ENCODE measurements at places on chromosomes 16 and 17.

GRCh38 chr17:12081720-12082119 is 61.0 kb downstream of the MAP2K4 start:
- no peak for DNase-seq

DNA sequence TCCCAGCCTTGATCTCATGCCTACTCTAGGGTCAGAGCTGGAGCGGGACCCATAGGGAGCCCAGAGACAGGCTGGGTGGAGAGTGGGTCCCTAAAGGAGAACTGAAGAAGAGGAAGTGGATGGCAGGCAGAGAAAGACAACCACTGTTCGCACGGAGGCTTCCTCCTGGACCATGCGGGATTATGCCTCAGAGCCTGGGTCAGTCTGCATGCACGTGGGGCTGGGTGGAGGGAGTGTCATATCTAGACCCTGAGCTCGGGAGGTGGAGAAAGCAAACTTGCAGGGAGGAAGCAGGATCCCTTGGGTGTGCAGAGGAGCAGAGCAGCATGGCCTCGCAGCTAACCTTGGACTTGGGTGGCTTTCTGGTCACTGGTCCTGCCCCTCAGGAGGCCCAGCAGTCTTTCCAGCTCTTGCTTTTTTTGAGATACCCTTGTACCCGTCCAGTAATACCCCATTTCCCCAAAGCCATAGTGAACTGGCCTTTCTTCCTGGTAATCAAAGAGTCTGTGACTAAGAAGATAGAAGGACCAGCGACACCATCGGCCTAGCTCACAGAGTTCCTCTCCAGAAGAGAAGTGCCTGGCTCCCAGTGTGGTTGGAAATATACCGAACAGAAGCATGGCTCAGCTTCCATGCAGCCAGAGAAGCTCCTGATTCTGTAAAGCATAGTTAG is 344.2 kb downstream of the CPPED1 start:
- no peak for DNase-seq

DNA sequence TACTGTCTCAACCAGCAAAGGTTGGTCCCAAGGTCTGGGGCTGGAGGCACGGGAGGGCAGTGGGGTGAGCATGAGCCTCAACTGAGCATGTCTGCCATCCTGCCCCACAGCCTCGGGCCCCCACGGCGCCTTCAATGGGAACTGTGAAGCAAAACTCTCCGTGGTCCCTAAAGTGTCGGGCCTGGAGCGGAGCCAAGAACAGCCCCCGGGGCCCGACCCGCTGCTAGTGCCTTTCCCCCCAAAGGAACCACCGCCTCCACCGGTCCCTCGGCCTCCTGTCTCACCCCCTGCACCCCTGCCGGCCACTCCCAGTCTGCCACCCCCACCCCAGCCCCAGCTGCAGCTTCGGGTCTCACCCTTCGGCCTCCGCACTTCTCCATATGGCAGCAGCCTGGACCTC is 4.2 kb downstream of the FBRS start:
- no peak for DNase-seq

GRCh38 chr16:63982110-63982509 is 1139.8 kb downstream of the CDH11 start:
- no peak for DNase-seq

GRCh38 chr16:30893744-30894539 is at the start of gene BCL7C:
Gene BCL7C (minus strand): TSS chr16:30894077. CDS start chr16:30893944, 133 bp downstream.
- peak; percentile 88 for DNase-seq

DNA sequence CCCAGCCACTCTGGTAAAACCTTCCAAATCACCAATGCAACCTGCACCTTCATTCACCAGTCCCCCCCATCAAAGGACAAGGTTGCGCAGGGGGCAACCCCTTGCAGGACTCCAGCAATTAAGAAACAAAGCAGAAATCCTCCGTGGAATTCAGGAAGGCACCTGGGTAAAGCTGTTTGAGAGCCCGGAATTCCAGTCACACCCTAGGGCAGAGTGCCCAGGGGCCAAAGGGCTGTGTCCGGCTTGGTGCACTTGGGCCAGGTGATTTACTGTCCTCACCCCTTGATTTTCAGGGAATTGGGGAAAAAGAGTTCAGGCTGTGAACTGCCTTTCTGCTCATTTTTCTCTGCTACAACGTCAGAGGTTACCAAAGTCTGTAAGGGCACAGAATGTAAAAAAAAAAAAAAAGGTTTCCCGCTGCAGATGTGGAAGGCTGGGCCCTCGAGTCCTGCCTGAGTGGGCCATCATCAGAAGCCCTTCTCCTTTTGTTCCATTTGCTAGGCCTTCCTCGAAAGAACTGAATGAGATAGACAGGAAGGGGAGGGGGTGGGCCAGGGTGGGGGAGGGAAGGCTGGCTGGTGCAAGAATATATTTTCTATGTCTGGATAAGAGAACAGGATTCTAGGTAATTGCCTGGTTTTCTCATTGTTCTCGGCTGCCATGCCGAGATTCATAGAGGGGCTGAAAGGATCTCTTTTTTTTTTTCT is 266.5 kb upstream of the PSMD7 start:
- no peak for DNase-seq

DNA sequence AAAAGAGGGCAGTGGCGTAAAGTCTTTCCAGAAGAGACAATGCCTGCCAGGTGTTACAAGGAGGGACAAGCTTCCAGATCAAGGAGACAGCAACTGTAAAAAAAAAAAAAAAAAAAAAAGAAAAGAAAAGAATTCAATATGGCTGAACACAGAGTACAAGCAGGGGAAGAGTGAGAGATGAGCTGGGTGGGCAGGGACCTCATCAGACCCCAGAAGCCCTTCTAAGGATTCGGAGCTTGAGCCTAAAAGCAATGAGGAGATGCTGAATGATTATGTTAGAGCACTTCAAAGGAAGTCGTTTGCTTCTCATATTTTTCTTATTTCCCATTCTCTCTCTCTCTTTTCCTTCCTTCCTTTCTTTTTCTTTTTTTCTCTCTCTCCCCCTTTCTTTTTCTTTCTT is 103.0 kb downstream of the YPEL2 start:
- DNase-seq: no peak

DNA sequence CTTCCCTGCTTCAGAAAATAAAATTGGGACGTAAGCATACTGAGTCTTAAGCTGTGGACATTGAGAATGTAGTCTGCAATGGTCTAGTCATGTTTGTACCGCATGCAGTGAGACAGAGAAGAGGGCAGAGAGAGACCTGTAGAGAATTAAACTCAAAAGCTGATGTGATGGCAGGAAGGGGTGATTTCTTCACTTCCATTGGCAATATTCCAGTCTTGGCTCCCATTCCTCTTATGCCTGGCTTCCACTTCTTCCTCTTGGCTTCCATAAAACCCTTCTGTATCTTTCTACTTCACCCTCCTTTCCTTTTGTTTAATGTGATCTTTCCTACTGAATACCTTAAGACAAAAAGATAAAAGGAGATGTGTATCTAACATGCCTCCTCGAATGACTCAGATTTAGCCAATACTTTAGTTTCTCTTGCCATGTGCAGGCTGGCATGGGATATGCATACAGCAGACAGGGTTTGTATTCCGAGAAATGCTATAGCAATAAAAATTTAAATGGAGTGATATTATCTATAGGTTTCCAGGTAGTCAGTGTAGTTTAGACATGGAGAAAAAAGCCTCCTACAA is 423.1 kb upstream of the DYNLRB2 start:
- DNase-seq: peak; percentile 13

GRCh38 chr17:45293413-45294211 is 23.2 kb downstream of the MAP3K14 start:
- DNase-seq: peak; percentile 92

DNA sequence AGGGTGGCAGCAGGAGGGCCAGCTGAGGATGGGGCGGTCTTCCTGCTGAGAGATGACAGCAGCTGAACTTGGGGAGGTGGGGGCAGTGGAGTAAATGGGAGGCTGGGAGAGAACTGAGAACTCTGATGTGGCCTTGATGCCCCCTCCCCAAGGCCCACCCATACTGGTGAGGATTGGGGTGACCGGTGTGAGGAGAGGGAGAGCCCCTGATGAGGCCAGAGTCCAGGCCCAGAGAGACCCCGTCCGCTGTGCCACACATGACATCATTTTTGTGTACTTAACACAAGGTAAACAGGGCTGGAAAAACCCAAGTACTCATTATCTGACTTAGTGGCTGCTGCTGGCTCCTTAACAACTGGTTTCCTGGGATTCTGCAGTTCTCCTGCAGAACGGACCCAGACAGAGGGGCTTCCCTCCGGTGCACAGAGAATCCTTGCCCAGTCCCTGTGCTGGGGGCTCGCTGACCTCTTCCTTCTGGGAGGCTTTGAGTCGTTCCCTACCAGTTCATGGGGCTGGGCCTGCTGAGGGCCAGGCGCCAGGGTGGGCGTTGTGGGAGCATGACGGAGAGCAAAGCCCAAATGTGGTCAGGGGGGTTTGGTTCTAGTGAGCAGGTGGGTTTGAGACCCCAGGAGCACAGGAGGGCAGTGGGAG is 207.6 kb downstream of the RAB11FIP4 start:
- DNase-seq: no peak

DNA sequence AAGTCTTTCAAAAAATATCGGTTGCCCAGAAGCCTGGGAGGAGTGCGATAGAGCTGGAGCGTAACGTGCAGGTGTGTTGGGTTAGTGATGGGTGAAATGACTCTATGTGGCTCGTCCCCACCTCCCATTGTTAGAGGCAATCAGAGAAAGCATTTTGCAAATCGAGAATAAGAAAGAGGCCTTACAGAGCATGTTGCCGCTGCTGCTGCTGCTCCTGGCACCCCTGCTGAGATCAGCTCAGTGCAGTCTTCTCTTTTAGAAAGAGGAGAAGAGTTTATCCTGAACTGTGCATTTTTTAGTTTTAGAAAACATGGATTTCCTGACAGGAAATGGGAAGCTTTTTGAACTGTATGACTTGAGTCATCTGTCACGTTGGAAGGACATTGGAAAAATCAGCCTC is 774.5 kb upstream of the RBFOX1 start:
- DNase-seq: no peak

DNA sequence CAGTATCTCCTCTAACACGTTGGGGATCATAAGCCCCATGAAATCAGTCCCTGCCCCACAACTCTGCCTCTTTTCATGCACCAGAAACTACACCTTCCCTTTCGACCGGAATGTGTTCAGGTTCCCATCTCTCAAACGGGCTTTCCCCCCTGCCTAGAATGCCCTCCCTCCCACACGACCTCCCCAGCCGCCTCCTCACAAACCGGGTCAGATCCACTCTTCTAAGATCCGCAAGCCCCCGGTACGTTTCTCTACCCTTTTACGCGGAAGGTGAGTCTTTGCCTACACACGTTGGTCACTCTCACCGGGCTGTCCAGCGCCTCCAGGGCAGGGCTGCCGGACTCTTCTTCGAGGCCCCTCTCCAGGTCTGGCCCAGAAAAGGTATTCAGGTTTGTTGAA is 708 bp downstream of the DHX33 start:
- no peak for DNase-seq

GRCh38 chr16:50815382-50815781 is 73.5 kb downstream of the CYLD start:
- no peak for DNase-seq

DNA sequence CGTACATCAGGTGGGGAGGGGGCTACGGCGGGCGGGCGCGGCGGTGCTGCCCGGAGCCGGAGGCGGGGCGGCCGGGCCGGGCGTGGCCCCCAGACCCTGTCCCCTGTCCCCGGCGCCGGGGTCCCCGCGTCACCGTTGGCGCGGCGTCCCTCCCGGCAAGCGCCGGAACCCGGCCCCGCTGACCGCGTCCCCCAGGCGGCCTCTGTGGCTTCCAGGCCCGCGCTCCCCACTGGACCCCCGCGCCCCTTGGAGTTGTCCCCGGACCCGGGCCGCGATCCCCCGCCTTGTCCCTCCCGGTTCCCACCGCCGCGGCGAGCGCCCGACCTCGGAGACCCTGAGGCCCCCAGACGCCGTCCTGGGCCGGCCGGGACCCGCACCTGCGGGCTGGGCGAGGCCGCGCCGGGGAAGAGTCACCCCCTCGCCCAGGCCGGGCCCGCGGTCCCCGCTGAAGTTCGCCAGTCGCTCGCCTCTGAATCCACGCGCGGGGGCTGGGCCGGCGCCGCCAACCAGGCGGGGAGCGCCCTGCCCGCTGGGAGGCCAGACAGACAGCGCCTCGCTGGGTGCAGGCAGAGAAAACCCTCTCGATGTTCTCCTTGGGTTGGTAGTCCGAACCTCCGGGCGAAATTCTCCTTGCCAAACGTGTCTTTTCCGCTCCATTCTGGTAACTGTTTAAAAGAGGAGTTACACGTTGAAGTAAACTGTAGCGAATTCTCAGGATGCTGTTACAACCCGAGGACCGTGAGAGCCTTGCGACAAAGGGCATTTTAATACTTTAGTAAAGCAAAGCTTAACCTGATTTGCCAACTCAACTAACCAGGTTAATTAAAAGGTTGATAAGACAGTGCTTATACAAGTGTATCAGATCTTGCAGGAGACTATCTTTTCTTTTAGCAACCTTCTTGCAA is 761 bp downstream of the GAN start:
- DNase-seq: peak; percentile 58

DNA sequence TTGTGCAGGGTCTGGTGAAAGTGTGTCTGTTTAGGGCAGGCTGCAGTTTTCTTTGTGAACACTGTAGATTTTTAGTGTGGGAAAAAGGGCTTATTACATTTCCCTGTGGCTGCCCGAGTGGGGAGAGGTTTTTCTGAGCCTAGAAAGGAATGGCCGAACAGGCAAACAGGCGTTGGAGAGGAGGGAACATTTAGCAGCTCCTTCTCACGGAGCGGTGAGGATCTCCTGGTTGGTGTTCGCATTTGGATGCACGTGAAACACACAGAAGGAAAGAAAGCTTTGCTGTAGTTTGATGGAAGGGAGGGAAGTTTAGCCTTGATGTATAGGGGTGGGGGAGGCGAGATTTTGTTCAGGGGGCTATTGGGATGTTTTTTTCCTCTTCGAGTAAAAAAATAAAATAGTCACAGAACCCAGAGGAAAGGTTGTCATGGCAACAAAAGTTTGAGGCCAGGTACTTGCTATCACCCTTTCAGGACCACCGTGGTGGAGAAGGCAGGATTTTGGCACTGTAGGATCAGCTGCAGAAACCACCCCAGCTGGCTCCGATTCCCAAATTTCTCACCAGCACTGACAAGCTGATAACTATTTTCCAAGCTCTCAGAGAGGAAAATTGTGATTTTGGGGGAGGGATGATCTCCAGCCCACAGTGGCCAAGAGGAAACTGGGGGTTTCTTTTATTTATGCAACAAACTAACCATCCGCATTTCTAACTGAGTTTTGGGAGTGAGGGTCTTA is 3.5 kb downstream of the GSG1L start:
- no peak for DNase-seq

GRCh38 chr17:74646231-74646630 is 22.7 kb upstream of the CD300E start:
- DNase-seq: no peak

Data from AG10803 (cell line).